Activated T-cell treated with anti-CD3 and anti-CD28 coated beads for 48 hours (primary cell): ENCODE measurements at places on chromosomes 11 and 22.

DNA sequence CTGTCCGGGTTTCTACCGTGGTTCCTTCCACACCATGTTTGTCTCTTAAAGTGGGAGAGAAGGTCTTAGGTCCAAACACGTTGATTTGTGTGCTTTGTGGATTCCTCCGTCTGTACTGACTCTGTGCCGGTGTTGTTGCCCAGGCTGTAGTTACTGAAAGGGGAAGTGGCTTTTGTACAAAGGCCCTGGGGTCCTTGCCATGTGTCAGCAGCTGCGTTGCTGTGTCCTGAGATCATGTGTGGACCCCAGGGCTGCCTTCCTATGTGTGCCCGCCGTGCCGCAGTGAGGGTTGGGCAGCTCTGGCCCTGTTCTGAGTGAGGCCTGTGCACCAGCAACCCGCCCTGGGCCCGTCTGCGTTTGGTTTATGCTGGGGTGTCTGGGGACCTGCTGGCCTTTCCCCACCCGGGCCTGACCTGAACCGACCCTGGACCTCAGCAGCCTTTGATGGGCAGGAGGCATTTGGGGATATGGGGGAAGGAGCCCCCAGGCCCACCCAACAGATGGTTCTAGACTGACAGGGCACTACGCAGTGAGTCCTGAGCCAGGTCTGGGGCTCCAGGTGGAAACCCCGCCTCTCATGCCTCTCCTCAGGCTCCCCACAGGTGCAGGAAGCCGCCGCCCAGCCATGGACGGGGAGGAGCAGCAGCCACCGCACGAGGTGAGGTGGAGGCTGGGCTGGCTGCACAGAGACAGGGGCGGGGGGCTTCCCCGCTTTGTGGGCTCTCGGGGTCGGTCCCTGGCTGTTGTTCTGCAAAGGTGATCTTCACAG lies 6.9 kb downstream of the TRABD start:
- no peak for DNase-seq

- DNase-seq, result no peak
These were observed 99.9 kb upstream of the CD44 start for GRCh38 chr11:35039076-35039475.

DNA sequence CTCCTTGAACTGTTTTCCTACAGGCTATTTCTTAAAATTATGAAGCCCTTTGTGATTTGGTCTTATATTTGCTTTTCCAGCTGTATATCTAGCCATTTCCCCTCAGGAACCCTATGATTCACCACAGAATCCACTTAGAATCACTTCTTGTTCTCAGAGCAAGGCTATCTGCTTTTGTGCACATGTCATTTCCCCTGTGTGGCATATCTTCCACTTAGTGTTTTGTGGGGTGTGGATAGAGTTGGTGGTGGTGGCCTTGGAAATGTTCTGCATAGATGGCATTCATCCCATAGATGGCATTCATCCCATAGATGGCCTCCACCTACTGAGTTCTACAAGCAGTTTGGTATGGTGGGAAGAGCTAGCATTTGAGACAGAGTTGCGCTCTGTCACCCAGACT lies 44.7 kb downstream of the SWAP70 start:
- no peak for DNase-seq

DNA sequence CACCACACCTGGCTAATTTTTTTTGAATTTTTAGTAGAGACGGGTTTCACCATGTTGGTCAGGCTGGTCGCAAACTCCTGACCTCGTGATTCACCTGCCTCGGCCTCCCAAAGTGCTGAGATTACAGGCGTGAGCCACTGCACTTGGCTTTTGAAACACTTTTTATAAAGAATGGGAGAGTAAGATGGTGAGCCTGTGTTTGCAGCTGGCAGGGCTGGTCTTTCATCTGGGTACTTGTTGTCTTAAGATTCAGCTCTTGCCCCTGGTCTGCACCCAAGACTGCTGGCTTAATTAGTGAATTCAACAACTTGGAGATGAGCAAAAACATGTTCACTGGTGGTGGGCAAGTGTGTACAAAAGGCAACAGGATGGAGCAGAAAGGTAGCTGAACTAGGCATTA lies 4.0 kb downstream of the TSPAN18 start:
- no peak for DNase-seq

- DNase-seq, result no peak
These were observed 66.2 kb downstream of the CADM1 start for GRCh38 chr11:115437902-115438575.

DNA sequence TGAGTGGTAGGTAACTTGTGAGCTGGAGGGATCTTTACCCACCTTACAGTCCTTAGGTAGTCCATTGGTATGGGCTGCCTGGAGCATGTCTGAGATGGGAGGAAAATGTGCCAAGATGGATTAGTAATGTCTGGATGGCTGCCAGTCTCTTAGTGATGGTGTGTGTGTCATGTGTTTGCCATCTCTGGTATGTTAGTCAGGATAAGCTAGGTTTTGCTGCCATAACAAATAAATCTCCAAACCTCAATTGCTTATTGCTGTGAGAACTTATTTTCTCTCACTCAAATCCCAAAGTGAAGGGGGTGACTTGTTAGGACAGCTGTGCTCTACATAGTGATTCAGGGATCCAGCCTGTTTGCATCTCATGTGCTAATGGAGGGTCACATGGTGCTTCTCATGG lies 40.9 kb upstream of the MYEOV start:
- no peak for DNase-seq

- peak; percentile 62 for DNase-seq
These were observed 17.5 kb downstream of the USP2 start for GRCh38 chr11:119363851-119364590.

- DNase-seq, result no peak
These were observed 84.4 kb upstream of the MYOD1 start for GRCh38 chr11:17634776-17635550.

DNA sequence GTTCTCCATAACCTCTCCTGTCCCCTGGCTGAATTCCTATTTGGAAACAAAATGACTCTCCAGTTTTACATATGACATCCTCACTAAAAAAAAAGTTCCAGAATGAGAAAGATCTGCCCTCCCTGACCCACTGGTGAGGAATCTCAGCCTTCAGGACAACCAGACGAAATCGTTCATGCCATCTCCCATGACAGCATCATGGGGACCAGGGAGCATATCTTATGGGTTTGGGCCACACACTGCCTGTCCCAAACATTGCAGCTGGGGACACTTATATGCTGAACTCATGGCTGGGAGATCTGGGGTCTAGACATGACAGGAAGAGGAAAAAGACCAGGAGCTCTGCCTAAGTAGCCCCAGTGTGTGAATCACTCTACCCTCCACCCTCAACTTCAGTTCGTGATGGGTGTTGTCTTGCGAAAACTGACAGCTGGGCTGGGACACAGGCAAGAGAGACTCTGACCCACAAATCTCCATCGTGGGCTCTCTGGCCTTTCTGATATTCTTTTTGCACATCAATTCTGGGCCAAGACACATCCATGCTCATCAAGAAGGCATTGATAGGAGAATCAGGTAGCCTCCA lies 102.0 kb downstream of the ZNF280B start:
- DNase-seq, result no peak

DNA sequence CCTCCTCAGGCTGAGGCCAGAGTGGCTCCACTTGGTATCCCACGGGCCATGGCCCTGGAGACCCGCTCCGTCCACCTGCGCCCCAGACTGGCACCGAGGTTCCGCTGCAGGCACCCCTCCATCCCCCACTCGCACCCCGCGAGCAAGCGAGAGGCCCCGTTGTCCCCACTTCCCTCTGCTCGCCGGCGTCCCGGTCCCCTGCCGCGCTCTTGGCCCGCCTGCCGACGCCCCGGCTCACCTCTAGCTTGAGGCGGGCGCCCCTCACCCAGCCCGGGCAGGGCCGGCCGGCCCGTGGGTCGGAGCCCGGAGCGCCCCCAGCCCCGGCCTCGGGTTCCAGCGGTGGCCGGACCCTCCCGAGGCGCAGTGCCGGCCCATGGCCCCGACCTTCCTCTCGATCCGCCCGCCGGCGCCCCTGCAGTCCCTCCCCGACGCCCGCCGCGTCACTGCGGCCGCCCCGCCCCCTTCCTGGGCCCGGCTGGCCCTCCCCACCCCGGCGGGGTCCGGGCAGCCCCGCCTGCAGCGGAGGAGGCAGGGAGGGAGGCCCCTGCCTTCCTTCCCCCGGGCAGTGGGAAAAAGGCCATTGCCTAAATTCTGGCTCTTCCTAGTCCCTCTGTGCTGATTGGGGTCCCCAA lies at the start of gene PITPNM1:
Gene PITPNM1 (minus strand): TSS at position 414 of the 632 bp plus-strand sequence. CDS start 1,183 bp downstream, outside the sequence.
- DNase-seq, result peak; percentile 79

- DNase-seq, result peak; percentile 63
These were observed 81.7 kb upstream of the PRR5 start for GRCh38 chr22:44620129-44620840.

DNA sequence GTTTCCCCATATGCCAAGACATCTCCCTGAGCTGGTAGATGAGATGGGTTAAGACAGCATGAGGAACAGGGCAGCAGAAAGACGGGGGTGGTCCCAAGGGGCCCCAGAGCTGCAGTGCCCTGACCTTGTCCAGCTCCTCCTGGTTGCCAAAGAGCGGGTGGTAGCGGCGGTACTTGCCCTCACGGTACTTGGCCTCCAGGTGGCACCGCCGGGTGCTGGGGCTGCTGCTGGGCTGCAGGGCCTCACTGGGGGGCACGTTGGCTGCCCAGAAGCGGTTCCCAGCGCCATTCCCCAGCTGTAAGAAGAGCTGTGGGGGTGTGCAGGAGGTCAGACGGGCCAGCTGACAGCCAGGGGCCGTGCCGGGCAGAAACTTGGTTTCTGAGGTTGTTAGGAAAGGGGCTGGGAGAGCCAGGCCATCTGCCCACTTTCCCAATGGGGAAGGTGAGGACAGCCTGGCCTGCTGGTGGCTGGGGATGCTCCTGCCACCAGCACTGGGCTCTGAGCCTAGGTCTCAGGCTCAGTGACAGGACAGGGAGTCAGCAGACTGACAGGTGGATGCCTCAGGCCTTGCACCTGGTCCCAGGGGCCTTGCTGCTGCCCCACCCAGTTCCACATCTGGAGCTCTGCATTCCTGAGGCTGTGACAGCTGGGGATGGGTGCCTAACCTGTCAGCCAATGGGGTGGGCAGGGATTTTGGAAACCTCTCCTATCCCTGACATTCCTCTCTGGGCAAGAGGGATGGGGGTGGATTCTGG lies 30.0 kb upstream of the PDE2A start:
- no peak for DNase-seq

DNA sequence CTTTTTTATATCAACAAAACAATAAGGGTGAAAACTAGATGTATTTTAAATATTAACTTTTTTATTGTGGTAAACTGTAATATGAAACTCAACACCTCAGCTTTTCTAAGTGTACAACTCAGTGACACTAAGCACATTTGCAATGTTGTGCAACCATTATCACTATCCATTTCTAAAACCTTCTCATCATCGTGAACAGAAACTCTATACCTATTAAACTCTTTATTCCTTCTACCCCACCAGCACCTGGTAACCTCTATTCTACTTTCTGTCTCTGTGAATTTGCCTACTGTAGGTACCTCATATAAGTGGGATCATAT lies 9.4 kb downstream of the HORMAD2 start:
- DNase-seq, result no peak

GRCh38 chr11:31817621-31818424 lies 6.7 kb upstream of the PAX6 start:
- no peak for DNase-seq

DNA sequence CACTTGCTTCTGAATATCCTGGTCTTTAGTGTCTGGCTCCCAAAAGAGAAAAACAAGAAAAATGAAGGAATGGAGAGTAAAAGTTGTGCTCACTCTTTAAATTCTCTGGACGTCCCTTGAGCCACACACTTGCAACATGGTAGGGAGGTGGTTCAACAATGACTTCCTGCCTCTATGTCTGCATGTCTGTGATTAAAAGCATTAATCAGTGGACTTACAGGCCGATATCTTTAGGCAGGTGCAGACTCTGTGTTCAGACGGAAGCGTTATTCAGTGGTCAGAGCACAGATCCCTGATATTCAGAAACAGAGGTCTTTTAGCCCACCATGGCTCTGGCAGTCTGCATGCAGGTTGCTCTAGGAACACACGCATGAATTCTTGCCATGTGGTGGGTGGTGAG lies 1920.0 kb upstream of the RAG2 start:
- DNase-seq, result no peak

GRCh38 chr11:134293119-134294113 lies 17.2 kb downstream of the GLB1L3 start:
- DNase-seq, result no peak

- DNase-seq, result no peak
These were observed 3.3 kb downstream of the SLC22A25 start for GRCh38 chr11:63240098-63240497.

GRCh38 chr11:78806214-78807004 lies 231.7 kb upstream of the NARS2 start:
- no peak for DNase-seq

DNA sequence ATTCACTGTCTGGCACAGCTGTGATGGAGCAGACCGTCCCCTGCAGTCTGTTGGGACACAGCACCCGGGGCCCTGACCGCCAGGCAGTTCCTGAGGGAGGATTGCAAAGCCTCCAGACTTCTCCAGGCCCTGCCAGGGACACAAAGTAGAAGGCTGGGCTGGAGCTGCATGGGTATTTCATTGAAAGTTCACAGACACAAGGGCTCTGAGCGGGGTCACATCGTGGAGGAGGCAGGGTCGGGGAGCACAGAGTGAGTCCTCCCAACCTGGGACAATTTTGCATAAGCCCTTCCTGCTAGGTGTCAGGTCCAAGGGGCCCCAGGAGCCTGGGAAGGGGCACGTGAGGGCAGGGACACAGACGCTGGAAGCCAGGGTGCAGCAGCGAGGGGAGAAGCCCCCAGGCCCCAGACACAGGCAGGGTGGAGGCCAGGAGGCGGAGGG lies 15.7 kb downstream of the IFITM10 start:
- DNase-seq, result no peak

- DNase-seq, result no peak
These were observed 102.1 kb downstream of the FBXO7 start for GRCh38 chr22:32576553-32577253.

DNA sequence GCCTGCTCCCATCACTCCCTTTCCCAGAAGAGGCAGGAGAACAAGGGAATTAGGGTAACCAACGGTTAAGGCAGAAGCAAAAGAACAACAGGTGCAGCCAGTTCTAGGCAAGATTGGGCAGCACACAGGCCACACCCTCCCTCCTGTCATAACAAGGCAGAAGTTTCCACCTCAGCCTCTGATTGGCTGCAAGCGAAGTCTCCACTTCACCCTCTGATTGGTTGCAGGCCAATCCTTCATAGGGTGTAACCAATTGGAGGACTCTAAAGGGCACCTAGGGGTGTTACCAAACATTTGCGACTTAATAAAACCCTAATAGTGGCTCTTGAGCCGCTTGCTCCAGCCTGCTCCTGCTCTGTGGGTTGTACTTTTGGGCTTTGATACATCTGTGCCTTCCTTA lies 153.8 kb downstream of the CACNA1I start:
- DNase-seq, result no peak
